Fibroblast of skin of back (primary cell): ENCODE measurements at places on chromosomes 7 and 10.

GRCh38 chr7:43621729-43622448 is 39.0 kb downstream of the STK17A start:
- peak; percentile 27 for DNase-seq

GRCh38 chr10:77554996-77555397 is 82.6 kb downstream of the KCNMA1 start:
- DNase-seq: no peak

DNA sequence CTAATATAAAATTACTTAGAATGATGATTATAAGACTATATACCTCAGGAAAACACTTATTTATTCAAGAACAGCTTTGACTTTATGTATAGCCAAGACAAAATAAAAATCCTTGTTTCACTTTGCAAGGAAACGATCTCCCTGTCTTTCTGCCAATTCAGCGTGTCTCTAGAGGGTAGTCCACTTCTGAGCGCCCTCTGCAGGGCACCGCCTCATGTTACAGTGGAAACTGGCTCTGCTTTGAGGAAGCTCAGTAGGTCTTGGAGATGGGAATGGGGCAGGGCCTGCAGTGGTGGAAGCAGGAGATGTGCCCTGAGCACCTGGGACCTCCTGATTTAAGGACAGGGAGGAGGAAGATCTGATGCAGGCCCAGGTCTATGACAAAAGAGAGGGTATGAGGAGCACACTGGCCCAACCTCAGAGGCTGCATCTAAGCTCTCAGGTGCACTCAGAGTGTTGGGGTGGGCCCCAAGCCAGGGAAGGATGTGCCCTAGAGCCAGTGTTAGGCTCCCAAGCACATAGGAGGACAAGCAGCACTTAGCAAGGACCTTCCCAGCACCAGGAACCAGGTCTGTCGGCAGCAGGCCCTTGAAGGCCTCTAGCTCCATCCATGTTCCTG is 481.0 kb downstream of the TNS3 start:
- DNase-seq: peak; percentile 68

DNA sequence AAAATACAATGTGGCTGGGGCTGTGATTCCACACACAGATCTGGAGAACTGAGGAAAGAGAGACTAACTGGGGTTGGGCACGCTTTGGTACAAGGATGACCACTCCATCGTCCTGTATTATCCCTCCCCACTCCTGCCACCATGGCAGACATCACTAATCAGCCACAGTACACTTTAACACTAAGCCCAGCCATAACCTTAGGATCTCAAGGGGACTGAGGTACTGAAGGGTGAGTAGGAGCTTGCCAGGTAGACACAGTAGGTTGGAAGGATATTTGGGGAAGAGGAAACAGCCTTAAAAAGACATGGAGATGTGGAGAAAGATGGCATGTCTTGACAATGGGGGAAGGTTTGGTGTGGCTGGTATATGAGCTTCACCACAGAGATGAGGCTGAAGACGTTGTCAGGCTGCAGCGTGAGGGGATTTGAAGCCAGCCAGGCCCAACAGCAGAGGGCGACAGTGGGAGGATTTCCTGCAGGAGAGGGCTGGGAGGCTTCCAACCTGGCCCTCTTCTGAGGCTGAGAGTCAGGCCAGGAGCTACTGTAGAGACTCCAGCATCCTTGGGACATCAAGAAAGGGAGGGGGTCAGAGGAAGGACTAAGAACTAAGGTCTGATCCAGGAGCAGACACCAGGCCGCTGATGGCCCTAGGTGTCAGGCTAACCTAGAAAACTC is 58.6 kb upstream of the COL13A1 start:
- DNase-seq: peak; percentile 39

GRCh38 chr7:102289057-102289456 is 2.4 kb downstream of the SH2B2 start:
- DNase-seq: no peak

GRCh38 chr7:12211711-12212485 is 804 bp downstream of the TMEM106B start:
- peak; percentile 7 for DNase-seq
